ENCODE measurements at places on chromosomes 3 and 15. TPM values are rescaled to one million over a fixed set of nuclear protein-coding genes. Genes with fewer than 3 reads are reported as not detected.

The GABRG3 gene
- total RNA-seq: not detected

The MYZAP gene
- total RNA-seq: 0.17 TPM

The PLAAT1 gene
- not detected for total RNA-seq

The CPNE9 gene
- not detected for total RNA-seq

The SEMA6D gene
- total RNA-seq: 4.9 TPM

The SLCO3A1 gene
- 4.1 TPM for total RNA-seq

The STRC gene
- 0.09 TPM for total RNA-seq

The SMCO1 gene
- total RNA-seq: not detected

The DNASE1L3 gene
- total RNA-seq: not detected
